ENCODE measurements at places on chromosomes 16 and 17.

DNA sequence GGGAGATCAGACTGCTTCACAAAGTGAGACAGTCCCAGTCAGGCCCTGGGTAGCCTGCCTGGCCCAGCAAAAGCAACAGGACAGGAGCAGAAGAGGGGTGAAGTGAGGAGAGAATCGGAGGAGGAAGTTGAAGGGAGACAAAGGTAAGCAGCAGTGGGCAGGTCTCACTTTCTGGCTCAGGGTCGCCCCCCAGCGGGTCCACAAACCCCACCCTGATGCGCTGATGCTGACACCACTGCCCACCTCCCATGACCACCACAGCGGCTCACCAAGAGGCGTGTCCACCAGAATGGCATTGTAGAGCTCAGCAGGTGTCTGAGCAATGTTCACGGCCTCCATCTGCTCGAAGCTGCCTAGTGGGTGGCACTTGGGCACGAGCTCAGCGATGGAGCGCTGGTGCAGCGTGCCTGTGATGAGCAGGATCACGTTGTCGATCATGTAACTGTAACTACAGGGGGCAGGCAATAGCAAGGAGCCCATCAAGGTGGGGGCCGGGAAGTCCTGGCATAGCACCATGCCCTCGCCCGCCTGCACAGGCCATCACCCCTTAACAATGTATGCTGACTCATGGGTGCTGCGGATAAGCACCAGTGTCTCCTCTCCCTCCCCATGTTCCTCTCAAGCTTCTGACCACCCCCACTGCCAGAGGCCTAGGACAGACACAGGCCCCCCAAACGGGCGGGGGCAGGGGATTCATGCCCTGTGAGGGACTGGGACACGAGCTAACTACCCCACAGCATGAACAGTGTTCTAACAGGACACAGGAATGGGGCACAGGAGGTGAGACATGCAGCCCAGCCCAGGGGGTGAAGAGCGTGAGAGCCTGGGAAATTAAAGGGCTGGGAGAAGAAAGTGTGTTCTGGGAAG lies 13.6 kb downstream of the HSD11B2 start:
- DNase-seq, result no peak

- no peak for DNase-seq
Measured at GRCh38 chr16:89219365-89219764, 1.9 kb downstream of the ZNF778 start.

DNA sequence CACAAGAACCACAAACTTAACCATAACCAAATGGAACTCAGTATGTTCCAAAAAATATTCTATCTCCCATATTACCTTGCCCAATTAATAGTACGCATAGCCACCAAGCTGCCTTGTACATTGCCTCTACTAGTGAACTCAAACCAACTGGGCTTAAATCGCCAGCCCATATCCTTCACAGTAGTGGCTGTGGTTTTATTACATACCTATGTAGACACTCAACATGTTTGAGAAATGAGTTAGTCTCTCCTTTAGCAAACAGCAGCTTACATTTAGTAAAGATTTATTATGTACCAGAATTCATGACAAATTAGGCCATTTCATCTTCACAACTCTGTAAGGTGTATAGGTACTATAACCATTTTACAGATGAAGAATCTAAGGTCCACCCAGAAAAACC lies 41.4 kb downstream of the GRB2 start:
- DNase-seq, result no peak

DNA sequence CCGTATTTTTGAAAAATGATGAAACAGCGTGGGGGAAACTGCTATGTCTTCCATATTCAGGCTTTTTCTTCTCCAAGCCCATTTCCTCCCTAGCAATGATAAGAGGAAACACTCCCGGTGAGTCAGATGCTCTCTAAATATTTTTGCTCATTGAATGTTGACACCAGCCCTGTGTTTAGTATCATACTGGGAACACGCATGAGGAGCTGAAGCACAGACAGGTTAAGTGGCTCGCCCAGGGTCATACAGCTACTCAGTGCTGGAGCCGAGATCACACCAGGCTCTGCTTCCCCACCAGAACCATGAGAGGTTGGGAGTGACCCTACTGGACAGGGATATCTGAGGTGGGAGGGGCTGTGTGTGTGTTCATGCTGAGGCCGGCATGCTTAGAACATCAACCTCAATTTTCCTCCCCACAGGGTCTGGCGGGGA lies 37.8 kb upstream of the ADGRG1 start:
- DNase-seq, result no peak

GRCh38 chr17:33469911-33470310 lies 176.8 kb upstream of the ASIC2 start:
- DNase-seq, result no peak

DNA sequence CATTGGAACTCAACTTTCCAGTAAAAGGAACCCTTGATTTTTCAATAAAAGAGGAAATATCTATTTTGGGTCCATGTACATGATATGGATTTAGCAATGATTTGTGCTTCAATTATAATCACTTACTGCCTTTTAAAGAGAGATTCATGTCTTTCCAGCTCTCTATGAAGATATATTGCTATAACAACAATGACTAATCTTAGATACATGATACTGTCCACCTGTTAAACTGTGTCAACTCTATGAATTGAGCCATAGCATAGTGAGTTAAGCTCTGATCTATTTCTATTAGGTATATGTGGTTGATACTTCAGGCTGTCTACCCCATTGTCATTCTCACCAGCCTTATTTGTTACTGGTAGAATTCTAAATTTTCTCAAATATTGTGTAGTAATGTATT lies 15.0 kb upstream of the MPHOSPH6 start:
- DNase-seq, result no peak

DNA sequence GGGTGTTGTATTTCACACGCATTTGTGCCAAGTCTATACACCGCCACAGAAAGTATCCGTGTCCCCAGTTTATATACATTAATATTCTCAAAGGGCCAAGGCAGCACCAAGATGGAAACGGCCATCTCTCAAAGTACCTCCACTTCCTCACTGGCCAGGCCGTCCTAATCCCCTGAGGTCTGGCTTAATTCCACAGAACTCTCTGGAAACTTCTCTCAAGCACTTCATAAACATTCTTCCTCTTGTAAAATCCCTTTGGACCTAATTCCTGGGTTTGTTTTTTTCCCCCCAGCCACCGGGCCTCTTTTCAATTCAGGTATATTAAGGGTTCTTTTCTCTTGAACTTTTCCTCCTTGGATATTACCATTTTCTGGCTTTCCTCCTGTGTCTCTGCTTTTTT lies 5.1 kb upstream of the ERN1 start:
- no peak for DNase-seq

- no peak for DNase-seq
Measured at GRCh38 chr17:32672711-32673110, 185.9 kb downstream of the CDK5R1 start.

DNA sequence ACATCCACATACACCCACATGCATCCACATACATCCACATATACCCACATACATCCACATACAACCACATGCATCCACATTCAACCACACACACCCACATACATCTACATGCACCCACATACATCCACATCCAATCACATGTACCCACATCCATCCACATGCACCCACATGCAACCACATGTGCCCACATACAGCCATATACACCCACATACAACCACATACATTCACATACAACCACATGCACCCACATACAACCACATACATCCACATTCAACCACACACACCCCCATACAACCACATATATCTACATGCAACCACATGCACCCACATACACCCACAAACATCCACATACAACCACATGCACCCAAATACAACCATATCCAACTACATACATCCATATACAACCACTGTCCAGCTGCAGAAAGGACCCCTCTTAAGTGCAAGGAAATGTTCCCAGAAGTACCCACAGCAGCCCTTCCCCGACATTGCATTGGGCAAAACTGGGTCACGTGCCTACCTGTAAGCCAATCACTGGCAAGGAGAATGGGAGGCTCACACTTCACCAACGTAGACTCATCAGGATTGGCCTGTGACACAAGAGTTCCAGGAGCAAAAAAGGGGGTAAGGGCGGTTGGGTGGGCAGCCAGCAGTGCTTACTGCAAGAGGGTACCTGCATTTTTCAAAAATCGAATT lies 18.1 kb downstream of the CALB2 start:
- no peak for DNase-seq

DNA sequence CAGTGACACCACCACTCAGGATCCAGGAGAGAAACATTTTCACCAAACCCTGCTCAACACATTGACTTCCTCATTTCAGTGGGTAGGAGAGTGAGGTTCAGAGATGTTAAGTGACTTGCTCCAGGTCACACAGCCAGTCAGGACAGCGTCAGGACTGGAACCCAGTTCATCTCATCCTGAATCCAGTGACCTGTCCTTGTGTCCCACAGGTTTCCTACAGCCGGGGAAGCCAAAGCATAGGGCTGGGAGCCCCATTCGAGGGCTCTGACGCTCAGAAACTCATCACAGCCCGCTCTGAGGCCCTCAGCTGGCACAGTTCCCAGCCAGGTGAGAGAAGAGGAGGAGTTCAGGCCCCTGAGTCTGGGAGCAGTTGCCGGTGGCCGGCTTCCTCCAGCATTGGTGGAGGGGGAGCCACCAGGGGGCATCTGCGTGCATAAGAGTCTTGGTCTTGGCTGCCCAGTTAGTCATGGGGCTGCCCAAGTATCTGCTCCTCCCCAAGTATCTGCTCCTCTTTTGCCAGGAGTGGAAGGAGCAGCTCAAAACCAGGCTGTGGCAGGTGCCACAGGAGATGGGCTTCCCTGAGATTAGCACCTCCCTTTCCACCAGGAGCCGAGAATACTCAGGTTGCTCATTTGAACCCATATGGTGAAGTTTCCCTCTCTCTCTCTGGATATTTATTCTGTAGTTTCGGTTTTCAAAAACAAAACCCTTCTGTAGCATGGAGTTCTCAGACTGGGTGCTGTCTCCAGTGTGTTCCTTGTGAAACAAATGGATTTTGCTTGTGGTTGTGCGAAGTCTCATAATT lies 56.0 kb downstream of the TNFRSF13B start:
- no peak for DNase-seq

- no peak for DNase-seq
Measured at GRCh38 chr16:11229906-11230305, 26.1 kb downstream of the SOCS1 start.

Measured in Kasumi-1 (cell line).